Stimulated activated CD8-positive, alpha-beta memory T cell treated with anti-CD3 and anti-CD28 coated beads, Interleukin-15, amount 100 ng/mL, for 48 hours (primary cell): ENCODE measurements at places on chromosomes 1 and 21.

DNA sequence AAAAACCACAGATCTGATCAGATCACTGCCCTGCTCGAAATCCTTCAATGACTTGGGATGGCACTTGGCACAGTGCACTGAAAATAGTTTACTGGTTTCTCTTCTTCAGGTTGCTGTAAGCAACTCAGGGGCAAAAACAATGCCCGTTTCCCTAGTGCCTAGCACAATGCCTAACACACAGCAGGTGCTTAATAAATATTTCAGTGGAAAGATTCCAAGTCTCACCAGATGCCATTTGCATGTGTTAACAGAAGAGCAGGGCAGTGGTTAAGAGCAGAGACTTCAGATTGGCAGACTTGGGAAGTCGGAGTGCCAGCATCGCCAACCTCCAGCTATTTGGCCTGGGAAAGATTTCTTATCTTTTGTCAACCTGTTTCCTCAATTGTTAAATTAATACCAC is 10.9 kb upstream of the METTL25B start:
- DNase-seq, result no peak

GRCh38 chr1:2104621-2105427 is 54.6 kb downstream of the PRKCZ start:
- no peak for DNase-seq

DNA sequence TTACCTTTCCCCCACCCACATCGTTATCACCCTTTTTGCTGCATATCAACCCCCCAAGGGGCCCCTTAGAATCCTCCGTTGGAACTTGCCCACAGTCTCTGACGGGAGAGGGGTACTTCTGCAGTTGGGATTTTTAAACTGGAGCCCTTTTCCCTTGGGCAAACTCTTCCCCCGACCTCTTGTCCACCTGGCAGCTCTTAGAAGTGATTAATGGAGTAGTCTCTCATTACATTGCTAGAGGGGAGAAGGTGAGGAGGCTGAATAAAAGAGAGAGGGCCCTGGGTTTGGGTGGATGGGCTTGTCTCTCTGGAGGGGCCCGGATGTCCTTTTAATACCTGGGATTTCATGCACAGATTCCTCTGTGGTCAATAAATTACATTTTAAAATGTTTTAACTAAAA is 27.2 kb upstream of the TSPAN2 start:
- no peak for DNase-seq

DNA sequence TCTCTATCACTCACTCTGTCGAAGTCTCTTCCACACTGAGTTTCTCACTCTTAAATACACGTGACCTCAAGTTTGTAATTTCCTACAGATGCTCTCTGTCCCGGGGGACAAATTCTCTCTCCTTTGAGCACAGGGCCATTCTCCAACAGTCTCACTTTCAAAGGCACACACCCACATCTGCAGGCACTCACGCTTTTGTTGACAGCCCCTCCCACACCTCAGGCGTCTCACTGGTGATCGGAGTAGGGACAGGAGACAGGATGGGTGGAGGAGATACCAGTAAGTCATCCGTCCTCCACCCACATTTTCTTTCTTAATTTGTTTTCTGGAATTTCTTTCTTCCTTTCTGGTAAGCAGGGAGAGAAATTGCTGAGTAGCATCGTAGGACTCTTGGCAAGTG is 40.6 kb upstream of the GREM2 start:
- no peak for DNase-seq

- no peak for DNase-seq
Observed at GRCh38 chr1:116481934-116482333, 88.9 kb downstream of the CD58 start.

DNA sequence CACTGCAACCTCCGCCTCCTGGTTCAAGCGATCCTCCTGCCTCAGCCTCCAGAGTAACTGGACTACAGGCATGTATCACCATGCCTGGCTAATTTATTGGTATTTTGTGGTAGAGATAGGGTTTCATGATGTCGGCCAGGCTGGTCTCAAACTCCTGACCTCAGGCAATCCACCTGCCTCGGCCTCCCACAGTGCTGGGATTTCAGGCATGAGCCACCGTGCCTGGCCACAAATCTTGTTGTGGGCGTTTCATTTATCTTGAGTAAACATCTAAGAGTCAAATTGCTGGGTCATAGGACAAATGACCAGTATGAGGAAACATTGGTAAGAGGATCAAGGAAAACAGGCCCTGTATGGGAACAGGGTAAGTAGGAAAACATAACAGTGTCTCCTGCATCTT is 17.9 kb downstream of the TMEM200B start:
- no peak for DNase-seq

- no peak for DNase-seq
Observed at GRCh38 chr1:182213163-182213562, 151.7 kb upstream of the ZNF648 start.

DNA sequence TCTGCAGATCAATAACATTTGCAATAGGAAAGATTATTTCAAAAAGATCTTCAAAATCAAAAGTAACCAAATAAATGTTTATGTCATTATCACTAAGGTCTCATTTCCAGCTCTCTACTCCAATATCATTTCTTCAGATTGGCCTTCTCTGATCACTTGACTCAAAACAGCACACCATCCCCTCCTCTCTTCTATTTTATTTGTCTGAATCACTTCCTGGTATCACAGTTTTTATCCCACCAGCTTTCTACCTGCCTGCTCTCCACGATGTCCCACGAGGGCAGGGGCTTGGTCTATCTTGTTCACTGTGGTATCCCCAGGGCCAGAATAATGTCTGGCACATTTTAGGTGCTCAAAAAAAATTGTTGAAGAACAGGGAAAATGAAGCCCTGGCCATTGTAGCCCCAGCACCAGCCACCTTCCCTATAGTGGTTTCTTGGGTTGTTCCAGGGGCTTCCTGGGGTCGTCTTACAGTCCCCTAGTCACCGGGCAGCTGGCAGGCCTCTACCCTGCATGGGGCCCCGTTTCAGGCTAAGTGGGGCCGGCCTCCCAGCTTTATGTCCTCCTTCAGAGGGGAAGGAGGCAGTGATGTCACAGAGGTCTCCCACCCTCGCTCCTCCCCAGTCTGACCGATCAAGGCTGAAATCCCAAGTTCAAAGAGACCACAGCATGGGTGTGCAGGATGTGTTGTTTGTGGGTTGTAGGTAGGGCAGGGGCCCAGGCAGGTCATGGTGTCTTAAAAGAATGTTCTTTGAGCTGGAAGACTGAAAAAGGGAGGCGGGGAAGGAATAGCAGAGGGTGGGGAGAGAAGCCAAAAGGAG is 3.5 kb upstream of the PADI1 start:
- DNase-seq, result no peak

GRCh38 chr1:212917134-212917485 is 33.2 kb upstream of the VASH2 start:
- DNase-seq, result no peak

GRCh38 chr1:11522400-11523235 is 43.7 kb downstream of the DISP3 start:
- no peak for DNase-seq

DNA sequence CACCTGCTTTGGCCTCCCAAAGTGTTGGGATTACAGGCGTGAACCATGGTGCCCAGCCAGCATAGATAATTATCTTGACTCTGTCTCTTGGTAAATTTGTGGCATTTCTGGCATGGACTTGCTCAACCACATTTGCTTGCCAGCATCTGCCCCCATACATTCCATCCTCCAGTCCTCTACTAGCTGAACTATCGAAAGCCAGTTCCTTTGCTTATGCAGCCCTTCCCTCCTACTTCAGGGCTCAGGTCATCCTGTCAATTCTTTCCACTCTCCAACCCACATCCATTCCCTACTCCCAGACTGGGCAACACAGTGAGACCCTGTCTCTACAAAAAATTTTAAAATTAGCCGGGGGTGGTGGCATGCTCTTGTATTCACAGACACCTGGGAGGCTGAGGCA is 13.0 kb upstream of the UQCRHL start:
- no peak for DNase-seq

DNA sequence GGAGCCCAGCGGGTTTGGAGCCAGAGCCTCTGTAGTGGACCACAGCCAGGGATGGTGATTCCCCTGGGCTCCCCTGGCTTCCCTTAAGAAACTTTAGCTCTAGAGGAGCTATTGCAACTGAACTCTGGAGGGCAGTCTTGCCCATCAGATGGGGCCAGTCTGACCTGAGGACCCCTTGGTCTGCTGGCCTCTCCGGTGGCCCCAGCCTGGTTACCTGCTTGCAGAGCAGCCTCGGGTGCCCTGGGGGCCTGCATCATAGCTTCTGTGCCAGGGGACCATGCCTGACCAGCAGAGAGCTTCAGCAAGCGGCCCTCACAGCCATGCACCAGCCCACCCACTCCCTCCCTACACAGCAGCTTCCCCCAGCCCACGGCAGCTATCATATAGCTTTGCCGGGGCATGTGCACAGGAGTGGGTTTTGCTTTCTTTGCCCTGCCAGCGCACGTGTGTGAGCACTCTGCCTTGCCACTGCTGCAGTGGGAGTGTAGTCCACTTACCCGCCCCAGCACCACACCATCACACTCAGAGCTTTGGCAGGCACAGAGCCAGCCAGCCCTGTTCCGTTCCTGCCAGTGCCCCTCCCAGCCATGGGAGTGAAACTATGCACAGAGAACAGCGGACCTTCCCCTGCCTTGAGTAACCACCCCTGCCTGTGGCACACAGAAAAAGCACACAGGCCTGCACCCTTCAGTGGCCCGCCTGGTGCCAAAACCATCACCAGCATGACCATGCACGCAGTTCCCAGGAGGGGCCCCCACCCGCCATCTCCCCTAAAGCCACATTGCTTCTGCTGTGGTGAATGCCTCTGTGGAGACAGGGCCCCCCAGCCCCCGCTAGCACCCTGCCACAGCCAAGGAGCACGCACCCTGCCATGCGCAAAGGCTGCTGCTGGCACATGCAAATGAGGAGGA is 442.9 kb upstream of the NEGR1 start:
- DNase-seq, result no peak

- DNase-seq, result peak; percentile 76
Observed at GRCh38 chr1:960363-961131, at the start of gene KLHL17. Gene KLHL17, plus strand, starts transcription at chr1:960584. Its CDS starts 110 bp downstream, at chr1:960694.

DNA sequence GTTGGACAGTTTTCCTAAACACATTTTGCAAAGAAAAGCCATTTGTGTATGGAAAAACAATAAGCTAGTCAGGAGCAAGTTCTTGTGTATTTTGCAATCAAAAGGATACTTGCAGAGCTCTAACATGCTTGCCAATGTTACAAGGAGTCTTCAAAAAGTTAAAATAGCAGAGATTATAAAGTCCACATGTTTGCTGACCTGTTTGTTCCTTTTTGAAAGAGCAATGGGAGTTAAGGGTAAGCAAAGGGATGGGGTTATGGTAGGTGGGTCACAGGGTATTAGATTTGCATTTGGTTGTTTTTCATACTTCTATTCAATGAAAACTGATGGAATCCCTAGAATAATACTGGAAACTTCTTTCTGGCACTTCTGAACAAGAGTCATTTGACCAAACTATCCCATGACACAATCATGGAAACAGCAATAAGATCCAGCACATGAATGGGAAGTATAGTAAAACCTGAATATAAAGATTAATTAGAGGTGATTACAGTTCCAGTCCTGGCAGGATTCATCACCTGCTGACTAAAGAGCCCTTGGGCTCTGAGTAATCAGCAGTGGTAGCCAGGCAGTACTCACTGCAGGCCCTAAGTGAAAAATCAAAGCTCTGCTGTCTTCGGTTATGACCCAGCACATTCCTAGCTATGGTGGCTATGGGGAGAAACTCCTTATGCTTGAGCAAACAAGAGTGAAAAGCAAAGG is 27.1 kb upstream of the ZC3H11B start:
- no peak for DNase-seq

- DNase-seq, result no peak
Observed at GRCh38 chr1:57248830-57249229, 175.0 kb downstream of the DAB1 start.

DNA sequence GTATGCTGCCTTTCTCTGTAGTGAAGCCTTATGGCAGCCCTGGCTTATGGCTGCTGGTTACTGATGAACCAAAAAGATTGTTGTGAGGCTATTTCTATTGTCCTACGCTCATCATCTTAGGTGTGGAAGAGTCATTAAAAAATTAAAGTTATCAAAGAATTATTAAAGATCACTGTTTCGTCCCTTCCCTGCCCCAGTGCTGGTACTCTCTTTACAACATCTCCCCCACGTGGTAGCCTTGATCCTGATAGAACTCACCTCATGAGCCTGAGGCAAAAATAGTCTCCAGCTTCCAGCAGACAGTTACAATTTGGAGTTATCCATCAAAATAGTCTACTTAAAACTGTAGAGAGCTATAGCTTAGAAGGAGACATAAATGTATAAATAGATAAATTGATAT is 201.5 kb downstream of the S1PR1 start:
- DNase-seq, result no peak

GRCh38 chr1:193143285-193143684 is 21.5 kb downstream of the CDC73 start:
- DNase-seq, result no peak

GRCh38 chr1:46801323-46802055 is 2.6 kb downstream of the CYP4B1 start:
- DNase-seq, result no peak

- DNase-seq, result no peak
Observed at GRCh38 chr1:35888255-35888654, 5.2 kb downstream of the AGO1 start.

DNA sequence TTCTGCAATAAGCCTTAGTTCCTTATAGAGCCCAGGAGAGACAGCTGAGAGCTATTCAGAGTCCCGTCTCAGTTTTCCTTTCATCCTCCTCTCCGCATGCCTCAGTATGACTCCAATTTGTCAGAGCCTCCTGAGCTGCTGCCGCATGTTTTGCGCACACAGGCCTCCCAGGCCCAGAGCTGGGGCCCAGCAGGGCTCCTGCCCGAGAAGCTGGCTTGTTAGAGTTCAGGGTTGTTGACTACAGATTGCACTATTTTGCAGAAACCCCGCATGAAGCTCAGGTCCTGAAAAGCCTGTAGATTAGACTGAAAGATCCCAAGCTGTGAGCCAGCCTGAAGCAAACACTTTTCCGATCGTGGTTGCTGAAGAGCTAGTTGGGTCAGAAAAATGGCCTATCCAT is 51.5 kb downstream of the IGSF5 start:
- DNase-seq, result no peak

DNA sequence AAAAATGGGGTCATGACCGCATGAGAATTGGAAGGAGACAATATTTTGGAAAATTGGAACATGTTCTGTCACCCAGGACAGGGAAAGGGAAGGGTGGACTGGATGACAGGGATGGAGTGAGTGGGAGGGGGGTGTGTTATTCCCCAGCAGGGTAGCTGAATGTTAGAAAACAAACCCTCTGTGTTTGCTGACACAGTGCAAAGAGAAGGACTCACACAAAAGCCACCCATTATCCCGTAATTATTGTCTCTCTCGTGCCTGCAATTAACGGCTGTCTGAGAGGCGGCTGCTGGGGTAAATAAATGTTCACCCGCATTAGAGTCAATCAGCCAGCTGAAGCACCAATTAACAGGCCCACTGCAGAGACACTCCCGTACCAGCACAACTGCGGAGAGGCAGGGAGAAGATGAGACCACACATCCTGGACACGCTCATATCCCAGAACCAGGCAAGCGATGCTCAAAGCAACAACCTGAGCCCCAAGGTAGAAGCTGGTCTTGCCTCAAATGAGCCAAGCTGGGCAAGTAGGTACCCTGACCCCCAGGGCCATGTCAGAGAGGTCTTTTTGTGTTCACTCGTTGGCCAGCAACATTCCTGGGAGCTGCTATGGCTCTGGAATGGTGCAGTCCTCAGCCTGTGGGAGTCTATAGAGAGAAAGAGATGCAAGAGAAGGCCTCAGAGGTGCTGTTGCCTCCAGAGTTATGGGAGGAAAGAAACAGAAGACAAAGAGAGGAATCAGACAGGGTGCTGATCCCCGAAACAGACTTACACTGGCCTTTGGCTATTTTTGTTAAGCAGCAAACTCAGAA is 19.4 kb downstream of the PLEKHA6 start:
- DNase-seq, result no peak
